ENCODE measurements at places on chromosomes 2 and 18.

GRCh38 chr2:199431746-199432213, 26.0 kb downstream of the SATB2 start:
- DNase-seq = no peak

DNA sequence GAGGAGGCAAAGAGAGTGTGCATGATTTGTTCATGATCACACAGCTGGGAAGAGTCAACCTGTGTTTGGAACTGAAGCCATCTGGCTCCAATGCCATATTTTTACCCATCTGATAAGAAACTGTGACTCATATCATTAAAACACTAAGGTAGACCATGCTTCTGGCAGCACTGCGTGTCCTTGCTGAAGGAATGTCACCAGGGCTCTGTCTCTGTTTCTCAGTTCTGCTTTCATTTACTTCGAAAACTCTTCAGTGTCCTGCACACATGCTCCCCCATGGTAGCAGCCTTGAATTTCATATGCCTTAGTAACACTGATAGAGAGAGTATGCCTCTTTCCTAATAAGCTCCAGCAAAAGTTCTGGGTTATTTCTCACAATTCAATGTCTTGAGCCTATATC, 830.4 kb downstream of the DCDC2C start:
- DNase-seq = no peak

DNA sequence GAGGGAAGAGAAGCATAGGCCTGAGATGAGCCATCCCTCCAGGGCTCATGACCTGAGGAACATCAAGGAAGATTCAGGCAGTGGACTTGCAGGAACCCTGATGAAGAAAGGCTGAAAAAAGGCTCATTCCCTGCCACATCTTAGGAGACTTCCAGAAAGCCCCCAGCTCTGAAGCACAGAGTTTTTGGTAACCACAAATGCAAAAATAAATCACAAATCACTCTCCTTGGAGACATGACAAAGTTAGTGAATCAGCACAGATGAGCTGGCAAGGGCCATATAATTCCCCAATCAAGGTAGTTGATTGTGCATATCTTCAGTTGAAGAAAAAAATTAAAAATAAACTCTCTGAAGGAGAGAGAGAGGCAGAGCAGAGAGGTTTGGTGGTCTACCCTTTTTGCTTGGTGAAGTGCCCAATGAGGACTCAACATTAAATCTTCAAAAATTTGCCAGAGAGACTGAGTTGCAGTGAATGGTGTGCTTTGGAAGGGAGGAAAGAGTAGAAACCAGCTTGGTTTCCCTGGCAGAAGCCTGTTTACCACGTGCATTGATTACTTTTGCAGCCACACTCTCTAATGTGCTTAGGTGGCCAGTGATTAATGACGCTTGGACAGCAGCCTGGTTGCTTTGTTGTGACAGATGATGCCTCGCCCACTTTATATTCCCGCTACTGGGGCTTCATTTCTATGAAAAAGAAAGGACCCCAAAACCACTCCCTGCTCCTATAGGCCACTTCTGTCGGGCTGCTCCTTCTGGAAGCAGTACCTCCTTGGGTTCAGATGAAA, 257.4 kb upstream of the SLC14A2 start:
- no peak for DNase-seq

GRCh38 chr18:74503137-74503536, 7.0 kb downstream of the CNDP2 start:
- no peak for DNase-seq

GRCh38 chr2:168679081-168679480, 123.4 kb upstream of the NOSTRIN start:
- DNase-seq = no peak

GRCh38 chr2:136204971-136205370, 87.0 kb upstream of the CXCR4 start:
- no peak for DNase-seq

- no peak for DNase-seq
Observed at GRCh38 chr2:64793701-64794100, 140.0 kb upstream of the SERTAD2 start.
